HuH-7 (cell line): ENCODE measurements at places on chromosomes 11 and 22.

DNA sequence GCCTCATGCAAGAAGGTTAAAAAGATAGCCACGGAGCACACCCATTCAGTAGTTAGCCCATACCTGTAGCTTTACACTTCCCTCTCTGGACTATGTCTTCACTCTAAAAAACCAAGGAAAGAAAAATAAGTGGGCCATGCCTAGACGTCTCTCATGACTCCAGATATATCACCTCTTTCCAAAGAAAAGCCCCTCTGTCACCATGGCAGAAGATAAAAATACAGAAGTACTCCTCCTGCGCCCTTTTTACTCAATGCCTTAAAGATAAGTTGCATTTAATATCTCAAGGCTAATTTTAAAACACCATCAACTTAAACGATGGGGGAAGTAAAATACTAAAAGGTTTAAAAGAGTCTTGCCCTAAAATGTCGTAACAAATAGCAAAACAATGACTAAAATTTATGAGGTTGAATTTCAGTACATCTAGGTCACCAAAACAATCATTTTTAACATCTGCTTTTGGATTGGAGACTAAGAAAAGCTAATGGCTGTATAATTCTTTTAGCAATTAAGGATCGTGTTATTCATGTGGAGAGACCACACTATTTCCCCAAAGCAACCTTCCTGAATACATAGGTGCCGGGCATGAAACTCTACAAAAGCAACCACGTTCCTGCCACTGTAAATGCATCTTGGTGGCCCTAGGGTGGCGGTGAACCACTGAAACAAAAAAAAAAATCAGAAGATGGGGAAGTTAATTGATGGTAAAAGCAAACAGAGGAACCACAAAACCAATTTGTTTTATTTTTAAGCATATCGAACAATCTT, 46.0 kb downstream of the CELF1 start:
- DNase-seq: no peak

- no peak for DNase-seq
These were observed 12.8 kb downstream of the GATD1 start for GRCh38 chr11:764322-765024.

GRCh38 chr11:35588627-35589026, 29.6 kb upstream of the FJX1 start:
- DNase-seq: no peak

GRCh38 chr11:6094186-6094585, 13.3 kb upstream of the OR56B4 start:
- no peak for DNase-seq

DNA sequence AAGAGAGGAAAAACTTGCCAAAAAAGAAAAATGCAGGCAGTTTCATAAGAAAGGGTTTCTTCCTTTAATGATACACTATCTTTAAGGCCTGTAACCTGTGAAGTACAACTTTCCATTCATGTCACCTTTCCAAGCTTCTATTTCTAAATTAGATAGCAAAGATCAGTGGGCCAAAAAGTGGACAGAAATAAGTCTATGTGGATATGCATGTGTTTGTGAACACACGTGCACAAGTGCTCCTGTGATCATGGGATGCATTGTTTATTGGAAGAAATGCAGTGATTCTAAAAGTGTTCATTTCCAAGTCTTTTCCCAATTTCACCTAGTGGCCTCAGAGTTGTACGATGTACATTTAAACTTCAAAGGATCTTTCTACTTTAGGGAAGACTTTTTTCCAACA, 230.0 kb upstream of the BLID start:
- no peak for DNase-seq

GRCh38 chr11:8604078-8604723, 10.2 kb upstream of the STK33 start:
- peak; percentile 66 for DNase-seq

- no peak for DNase-seq
These were observed 670 bp upstream of the CTSF start for GRCh38 chr11:66569076-66569475.

DNA sequence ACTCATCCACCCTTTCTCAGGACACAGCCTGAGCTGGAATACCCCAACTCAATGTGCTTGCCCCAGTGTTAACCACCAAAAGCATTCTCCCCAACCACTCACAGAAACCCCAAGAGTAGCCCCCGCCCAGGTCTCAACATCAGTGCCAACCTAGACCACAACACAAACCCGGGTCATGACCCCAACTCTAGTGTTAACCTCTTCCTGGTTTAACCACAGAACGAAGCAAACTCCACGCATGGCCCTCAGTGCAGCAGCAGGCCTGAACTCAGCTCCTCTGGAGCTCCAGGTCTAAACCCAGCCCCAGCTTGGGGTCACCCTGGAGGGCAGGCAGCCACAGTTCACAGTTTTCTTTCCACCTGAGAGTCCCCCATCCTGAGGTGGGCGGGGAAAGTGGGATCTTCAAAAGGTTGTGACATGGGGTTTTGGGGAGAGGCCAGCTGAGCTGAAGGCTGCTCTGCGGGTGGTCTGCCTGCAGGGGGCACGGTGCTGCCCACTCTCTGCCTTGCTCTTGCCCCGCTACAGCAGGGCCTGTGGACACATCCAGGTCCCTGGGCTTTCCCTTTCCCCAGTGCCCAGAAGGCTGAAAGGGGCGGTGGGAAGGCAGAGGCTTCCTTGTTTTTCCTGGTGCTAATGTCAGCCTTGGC, 37.9 kb downstream of the NECTIN1 start:
- DNase-seq: no peak

DNA sequence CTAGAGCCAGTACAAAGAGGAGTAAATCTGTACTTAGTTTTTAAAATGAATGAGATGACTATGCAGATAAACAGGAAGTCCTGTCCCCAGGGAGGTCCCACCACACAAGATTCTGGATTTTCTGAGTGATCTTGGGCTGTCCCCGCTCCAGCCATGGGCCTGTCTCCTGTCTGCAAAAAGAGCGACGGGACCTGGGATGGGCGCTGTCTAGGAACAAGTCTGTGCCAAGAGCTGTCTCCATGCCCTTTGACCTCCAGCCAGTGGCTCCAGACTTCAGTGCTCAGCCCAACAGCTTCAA, 6.0 kb downstream of the CSNK1E start:
- DNase-seq: no peak

DNA sequence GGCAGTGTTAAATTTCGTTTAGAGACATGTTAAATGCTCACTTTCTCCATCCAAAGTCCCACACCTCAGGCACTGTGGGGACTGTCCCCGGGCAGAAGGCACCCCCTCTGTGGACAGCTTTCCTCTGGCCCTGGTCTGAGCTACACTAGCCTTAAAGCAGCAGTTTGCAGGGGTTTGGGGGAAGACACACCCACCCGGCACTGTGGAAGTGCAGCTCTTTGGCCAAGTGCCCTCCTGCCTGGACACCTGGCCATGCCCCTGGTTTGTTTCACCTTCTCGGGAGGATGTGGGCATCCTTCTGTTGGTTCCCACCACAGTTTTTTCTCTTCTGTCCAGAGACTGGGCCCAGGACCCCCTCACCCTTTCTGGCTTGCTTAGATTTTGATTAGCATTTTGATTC, 1254.7 kb downstream of the BRD1 start:
- no peak for DNase-seq

GRCh38 chr11:87722756-87723565, 452.3 kb downstream of the RAB38 start:
- DNase-seq: no peak

- DNase-seq: no peak
These were observed 15.9 kb upstream of the IGLL5 start for GRCh38 chr22:22871536-22872278.

- no peak for DNase-seq
These were observed 178.2 kb upstream of the TMEM45B start for GRCh38 chr11:129637473-129637872.

DNA sequence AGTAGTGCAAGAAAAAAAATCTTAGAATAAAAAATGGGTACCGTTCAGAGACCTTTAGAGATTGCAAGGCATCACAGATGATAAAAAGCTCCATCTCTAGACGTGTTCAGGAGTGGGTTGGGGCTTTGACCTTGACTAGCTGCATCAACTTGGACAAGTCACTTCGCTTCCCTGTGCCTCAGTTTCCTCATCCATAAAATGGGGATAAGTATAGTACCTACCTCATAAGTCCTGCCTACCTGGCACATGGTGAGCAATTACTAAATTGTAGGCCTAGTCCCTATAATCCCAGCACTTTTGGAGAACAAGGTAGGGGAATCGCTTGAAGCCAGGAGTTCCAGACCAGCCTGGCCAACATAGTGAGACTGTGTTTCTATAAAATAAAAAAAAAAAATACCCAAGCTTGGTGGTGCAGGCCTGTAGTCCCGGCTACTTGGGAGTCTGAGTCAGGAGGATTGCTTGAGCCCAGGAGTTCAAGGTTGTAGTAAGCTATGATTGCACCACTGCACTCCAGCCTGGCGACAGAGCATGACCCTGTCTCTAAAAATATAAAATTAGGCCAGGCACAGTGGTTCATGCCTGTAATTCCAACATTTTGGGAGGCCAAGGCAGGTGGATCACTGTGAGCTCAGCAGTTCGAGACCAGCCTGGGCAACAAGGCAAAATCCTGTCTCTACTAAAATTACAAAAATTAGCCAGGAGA, 6.0 kb upstream of the F2 start:
- no peak for DNase-seq

DNA sequence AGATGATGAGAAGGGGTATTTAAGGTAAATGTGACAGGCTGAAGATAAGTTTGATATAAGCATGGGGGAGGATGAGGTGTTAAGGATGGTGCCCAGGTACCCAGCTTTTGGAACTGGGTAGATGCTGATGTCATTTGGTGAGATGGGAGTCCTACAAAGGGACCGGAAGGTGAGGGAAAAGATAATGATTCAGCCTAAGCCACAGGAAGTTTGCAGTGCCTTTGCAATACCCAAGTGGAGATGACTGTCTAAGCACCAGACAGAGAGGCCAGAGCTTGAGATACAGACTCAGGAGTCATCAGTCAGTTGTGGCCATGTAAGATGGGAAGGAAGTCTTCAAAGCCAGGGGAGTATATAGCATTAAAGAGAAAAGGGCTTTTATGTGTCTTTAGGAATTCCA, 30.0 kb upstream of the SMCO4 start:
- DNase-seq: no peak

- no peak for DNase-seq
These were observed 2.1 kb downstream of the FEZ1 start for GRCh38 chr11:125494031-125494360.

GRCh38 chr11:12680940-12681258, 6.7 kb downstream of the TEAD1 start:
- DNase-seq: no peak

GRCh38 chr11:10599388-10600175, 31.1 kb upstream of the LYVE1 start:
- no peak for DNase-seq

- peak; percentile 73 for DNase-seq
These were observed 89.8 kb downstream of the RPS6KA4 start for GRCh38 chr11:64448599-64449380.

GRCh38 chr11:76365038-76365679, 15.8 kb downstream of the THAP12 start:
- DNase-seq: no peak

- no peak for DNase-seq
These were observed 4.0 kb downstream of the B3GNT6 start for GRCh38 chr11:77038029-77038824.

GRCh38 chr11:33893711-33894397, 2.0 kb upstream of the LMO2 start:
- no peak for DNase-seq

DNA sequence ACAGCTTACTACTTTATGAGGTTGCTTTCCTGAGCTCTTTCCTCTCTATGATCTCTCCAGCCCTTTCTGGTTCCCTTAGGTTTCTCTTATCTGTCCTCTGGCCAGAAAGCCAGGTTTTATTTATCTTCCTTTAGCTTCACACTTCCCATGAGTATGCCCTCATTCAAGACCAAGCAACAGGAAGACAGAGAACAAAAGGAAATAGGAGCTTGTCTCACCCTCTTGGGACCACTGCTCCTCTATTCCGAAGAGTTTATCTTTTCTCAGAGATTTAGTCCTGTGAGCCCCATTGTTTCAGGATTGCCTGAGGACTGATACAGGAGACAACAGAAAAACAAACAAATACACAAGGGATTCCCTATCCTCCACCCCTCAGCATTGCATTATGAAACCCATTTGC, 62.4 kb upstream of the CCDC179 start:
- DNase-seq: no peak

DNA sequence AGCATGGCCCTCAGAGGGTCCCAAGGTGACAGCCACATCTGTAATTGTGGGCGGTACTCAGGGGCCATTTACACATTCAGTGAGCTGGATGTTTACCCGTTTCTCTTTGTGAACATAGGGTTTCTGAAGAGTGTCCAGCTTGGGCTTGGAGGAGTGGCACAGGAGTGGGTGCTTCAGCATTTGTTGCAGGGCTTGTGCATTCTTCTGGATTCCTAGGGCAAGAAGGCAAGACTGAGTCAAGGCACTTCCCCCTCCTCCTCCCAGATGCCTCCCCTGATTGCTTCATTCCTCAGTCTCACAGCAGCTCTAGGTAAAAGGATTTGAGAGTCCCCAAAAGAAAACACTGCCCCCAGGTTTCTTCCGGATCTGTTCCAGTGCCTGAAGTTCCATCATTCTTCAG, 95.4 kb downstream of the RNF169 start:
- no peak for DNase-seq

GRCh38 chr22:34620832-34621231, 445.1 kb upstream of the ISX start:
- no peak for DNase-seq

GRCh38 chr22:37749831-37750595, 53.2 kb downstream of the TRIOBP start:
- no peak for DNase-seq

DNA sequence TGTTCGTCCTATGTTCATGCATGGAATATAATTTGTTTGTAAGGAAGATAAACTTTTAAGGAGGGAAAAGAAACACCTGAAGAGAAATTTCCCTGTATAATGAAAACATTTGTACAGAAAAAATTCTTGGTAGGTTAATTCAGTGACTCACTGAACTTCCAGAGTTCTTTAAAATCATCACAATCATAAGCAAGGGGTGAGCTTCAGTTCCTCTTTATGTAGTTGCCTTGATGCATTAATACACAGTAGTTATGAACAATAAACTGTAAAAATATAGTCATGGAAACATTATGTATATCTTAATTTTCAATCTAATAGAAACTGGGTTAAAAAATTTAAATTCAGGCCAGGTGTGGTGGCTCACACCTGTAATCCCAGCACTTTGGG, 1.1 kb upstream of the C11orf65 start:
- DNase-seq: no peak

GRCh38 chr11:27592098-27592780, 85.7 kb upstream of the LIN7C start:
- no peak for DNase-seq

DNA sequence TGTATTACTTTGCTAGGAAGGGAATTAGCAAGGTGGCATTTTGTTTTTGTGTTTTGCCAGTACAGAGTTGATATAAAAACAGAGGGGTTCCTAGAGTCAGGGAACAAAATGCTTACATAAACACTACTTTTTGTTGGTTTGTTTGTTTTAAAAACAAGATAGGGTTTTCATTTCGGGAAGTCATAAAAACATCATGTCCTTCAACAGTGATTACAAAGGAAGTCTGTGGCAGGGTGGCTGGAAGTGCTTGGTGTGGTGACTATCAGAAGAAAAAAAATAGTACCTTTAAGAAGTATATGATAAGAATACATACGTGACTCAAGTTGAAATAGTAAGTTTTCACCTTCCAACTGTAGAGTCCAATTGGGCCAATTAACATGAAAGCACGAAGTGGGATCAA, 1.2 kb upstream of the IL18 start:
- peak; percentile 26 for DNase-seq

- DNase-seq: no peak
These were observed 1015.8 kb downstream of the BRD1 start for GRCh38 chr22:48811885-48812284.
